ENCODE measurements at places on chromosomes 12 and 14.

GRCh38 chr12:3149515-3150307, 72.5 kb downstream of the TSPAN9 start:
- DNase-seq: no peak

GRCh38 chr14:50967103-50967502, 22.8 kb upstream of the PYGL start:
- DNase-seq: peak; percentile 49

- no peak for DNase-seq
Observed at GRCh38 chr12:44647917-44648690, 228.0 kb downstream of the NELL2 start.

DNA sequence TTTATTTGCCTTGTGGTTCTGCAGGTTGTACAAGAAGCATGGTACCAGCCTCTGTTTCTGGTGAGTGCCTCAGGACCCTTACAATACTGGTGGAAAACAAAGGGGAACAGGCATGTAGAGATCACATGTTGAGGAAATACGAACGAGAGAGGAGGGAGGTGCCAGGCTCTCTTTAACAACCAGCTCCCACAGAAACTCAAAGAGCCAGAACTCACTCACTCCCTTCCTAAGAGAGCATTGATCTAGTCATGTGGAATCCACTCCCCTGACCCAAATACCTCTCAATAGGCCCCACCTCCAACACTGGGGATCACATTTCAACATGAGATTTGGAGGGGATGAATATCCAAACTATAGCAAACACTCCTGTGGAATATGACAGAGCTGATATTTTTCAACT, 938.0 kb downstream of the GALC start:
- no peak for DNase-seq

- no peak for DNase-seq
Observed at GRCh38 chr14:104885973-104886689, 21.1 kb downstream of the CEP170B start.

Measured in IMR-90 (cell line).